ENCODE measurements at places on chromosomes 5 and 9.

- DNase-seq, result peak; percentile 22
Measured at GRCh38 chr5:77167695-77168121, 42.8 kb upstream of the PDE8B start.

GRCh38 chr5:80916676-80917075 lies 43.5 kb upstream of the RASGRF2 start:
- no peak for DNase-seq

- no peak for DNase-seq
Measured at GRCh38 chr9:73906671-73907070, 590.5 kb upstream of the RORB start.

GRCh38 chr9:135607401-135608293 lies 31.7 kb downstream of the GLT6D1 start:
- DNase-seq, result no peak

DNA sequence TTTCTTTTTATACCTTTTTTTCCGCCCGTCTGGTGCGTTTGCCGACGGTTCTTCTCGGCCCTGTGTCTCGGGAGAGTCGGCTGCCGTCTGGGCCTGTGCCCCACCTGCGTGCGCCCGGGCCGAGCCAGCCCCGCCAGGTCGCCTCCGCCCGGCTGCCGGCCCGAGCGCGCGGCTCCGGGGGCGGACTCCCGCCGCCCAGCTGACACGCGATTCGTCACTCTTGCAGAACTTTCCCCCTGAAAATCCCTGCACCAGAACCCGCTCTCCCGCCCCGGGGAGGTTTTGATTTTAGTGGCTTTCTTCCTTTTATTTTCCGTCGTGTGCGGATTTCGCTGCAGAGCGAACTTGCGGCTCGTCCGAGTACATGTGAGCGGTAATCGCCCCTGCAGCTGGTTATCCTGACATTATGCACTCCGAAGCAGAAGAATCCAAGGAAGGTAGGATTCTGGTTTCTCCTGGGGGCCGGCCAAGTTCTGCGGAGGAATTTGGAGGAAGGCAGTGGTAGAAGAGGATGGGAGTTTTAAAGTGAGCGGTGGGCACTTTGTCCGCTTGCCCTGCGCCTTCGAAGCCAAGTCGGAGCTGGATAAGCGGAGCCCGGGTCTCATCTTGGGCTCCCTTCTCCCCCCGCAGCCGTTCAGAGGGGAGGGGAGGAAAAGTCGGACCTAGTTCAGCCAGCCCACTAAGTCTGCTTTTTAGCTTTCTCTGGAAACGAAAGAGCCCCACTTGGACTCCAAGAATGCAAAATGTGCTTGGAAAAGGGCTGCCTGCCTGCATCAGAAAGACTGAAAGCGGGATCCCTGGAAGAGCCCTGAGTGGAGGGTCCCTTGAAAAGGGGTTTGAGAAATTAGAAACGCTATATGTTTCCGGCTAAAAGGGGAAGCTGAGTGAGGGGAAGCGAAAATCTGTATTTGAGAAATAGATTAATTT lies at the start of gene TNFAIP8:
TNFAIP8 (plus strand) TSS at position 335 of the 927 bp plus-strand sequence; CDS start at position 407, 72 bp downstream.
- DNase-seq, result no peak

DNA sequence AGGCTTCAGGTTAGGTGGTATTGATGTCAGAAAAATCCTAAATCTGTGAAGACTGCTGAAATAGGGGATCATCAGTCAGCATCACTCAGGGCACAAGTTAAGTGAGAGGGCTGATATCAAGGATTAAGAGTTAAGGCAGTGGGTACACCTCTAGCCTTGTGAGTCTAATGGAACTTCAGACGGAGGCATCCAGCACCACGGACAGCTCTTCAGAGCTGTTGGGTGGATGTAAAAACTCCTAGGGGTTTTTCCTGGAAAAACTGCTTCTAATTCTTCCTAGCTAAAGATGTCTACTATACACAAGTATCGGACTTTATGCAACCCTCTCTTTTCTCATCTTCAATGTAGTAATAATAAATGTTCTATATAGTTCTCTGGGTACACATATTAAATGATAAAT lies 165.9 kb downstream of the SH3GL2 start:
- no peak for DNase-seq

DNA sequence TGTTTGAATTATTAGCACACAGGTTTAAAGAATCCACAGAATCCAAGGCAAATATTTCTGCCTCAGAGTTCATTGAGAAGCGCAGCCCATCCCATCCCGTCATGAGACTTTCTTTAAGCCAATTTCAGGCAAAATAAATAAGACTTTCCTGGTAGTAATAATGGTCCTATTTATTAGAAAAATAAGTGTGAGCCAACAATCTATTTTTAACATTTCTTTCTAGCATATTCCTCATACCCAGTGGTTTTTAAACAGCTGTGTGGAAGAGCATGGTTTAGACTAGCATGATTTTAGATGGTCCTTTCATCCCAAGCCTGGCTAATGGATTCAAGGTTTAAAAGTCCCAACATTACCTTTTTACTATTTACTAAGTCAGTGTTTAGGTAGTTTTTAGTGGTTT lies 125.8 kb downstream of the SCAMP1 start:
- no peak for DNase-seq

DNA sequence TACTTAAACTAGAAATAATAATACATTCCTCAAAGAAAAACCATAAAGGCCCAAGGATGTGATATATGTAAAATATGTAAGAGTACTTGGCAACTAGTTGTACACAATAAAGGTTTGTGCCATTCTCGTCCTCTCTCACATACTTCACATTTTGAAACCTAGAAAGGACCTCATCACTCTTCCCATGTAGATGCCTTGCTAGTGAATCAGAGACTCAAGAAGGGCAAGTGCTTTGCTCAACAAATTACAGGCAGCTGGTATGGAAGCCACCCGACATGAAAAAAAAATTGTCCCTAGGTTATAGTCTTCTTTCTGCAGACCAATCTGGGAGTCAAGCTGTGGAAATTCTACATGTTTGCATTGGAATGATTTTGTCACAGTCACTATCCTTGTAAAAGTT lies 31.7 kb downstream of the ADRB2 start:
- DNase-seq, result no peak

- peak; percentile 1 for DNase-seq
Measured at GRCh38 chr5:94815313-94816039, 197.0 kb downstream of the SLF1 start.

- DNase-seq, result peak; percentile 28
Measured at GRCh38 chr5:142178651-142179050, 70.1 kb downstream of the NDFIP1 start.

DNA sequence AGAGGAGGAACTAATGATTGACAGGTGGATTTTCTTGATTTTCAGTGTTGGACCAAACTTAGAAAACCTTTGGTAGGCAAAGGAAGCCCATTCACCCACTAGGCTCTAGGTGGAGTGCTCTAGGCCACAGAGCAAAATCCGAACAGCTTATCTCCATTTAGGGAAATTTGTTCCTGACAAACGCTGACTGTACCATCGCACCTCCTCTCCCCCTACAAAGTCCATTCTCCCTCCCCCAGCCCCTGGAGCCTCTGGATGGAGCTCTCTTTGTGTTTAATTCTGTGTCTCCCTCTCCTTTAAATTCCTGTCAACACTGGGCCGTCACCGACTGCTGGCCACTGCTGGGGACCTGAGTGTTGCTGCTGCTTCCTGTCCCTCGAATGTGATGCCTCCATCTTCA lies 350.1 kb upstream of the IRX2 start:
- no peak for DNase-seq

DNA sequence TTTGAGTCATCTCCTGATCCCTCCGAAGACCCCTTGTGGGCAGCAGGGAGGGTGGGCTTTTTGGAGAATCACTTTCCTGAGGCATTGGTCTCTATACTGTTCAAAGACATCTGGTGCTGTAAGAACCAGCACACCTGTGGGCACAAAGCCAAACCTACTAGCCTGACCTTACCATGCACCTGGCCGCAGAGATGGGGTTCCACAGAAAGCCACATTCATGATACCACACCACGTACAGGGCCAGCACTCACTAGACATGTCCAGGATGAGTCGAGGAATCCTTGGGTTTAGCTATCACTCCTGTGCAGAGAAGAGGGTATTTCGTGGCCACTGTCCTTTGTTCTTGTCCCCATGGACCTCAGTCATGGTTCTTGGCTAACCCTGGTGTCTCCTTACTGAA lies 203.4 kb downstream of the CACNA1B start:
- no peak for DNase-seq

DNA sequence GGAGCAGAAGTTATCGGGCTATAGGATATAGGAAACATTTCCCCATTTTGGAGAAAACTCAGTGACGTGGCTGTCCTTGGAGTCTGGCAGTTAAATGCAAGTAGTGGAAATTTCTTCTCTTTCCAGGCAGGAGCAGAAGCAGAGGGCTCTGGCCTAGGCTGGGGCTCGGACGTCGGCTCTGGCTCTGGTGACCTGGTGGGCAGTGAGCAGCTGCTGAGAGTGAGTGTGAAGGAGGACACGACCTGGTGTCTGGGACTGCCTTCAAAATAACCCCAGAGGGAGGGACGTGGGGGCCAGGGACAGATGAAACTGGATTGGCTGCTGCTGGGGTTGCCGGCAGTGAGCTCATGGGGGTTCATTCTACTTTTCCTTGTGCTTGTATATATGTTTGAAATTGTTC lies 79.5 kb downstream of the COL15A1 start:
- DNase-seq, result no peak

GRCh38 chr9:114501796-114502682 lies 3.2 kb downstream of the WHRN start:
- DNase-seq, result peak; percentile 14

- no peak for DNase-seq
Measured at GRCh38 chr9:37364751-37365360, 57.6 kb upstream of the GRHPR start.

GRCh38 chr9:125650271-125650737 lies 56.7 kb downstream of the MAPKAP1 start:
- no peak for DNase-seq

- no peak for DNase-seq
Measured at GRCh38 chr9:16333691-16334090, 536.8 kb downstream of the BNC2 start.

DNA sequence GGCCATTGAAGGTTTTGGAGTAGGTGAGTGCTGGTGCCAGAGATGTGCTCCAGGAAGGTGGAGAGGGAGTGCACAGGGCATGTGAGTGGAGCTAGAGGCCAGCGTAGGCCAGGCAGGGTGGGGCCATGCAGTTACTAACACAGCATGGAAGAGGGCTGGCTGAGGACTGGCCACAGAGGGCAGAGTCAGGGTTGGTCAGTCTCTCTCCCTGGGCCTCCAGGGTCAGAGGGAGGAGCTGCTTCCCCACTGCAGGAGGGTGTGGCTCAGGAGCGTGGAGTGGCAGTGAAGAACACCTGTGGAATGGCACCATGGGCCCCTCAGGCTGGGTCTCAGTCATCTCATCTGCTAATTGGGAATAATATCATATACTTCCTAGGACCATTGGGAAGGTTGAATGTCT lies 167.7 kb downstream of the MACROH2A1 start:
- no peak for DNase-seq

DNA sequence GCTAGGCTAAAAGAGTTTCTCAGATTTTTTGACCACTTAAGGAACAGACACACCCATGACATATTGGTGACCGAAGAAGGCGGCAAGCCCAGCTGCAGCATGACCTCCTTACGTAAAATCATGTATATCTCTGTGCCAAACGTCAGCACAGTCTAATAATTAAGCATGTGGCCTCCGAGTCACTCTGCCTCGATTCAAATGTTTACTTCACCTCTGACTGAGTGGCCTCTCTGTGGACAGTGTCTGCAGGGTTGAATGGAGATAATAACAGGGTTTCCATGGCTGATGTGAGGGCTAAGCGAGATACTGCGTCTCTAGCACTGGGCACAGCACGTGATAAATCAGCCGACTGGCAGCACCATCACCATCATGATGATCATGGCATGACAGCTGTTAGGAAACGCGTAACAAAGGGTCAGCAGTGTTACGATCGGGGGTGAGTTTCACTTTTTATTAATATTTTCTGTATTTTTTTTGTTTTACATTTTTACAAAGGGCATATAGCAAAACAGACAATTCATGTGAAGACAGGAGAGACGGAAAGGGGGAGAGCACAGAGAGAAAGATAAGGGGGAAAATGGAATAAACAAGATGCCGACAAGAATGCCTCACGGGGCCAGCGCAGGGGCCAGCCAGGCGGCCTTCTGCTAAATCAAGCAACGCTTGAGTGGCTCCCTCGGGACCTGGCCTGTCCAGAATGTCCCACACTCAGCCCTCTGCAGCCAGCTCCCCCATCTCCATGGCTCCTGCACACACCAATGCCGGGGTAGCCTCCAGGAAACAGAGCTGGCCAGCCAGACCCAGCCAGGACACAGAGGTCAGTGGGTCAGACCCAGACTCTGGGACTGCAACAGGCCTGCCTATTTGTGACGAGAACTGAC lies 60.3 kb downstream of the ADAMTS2 start:
- no peak for DNase-seq

DNA sequence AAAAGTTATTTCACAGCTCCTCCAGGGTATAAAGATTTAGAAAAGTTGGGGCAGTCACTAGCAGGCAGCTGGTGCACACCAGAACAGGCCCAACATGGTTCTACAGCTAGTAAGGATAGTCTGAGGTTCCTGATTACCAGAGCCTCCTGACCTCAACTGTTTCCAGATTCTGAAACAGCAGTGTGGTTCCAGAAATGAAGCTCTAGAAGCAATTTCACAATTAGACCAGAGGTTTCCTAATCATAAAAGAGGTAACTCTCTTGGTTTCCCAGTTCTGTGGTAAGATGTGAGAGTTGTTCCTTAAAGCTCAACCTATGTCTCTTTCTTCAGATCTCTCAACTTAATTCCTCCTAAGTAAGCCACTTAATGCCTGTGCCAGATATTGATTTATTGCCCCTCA lies 11.9 kb downstream of the AGTPBP1 start:
- DNase-seq, result no peak

GRCh38 chr5:178688551-178688950 lies 41.9 kb downstream of the ZNF354A start:
- no peak for DNase-seq

DNA sequence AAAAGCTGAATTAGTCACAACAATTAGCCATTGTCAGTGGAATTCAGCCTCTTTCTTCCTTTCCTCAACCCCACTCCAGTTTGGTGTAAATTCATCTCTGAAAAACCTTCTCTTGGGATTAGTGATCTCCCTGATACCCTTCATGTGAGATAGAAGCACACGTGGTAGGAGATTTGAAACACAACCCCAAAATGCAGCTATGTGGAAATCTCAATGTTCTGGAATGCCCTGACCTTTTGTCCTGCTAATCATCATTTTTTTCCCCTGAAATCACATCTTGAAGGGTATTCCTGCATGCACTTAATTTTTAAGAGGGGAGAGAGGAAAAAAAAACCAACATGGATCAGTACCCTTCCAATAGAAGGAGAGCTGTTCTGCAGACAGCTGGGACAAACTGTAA lies 612.6 kb downstream of the EBF1 start:
- DNase-seq, result no peak

GRCh38 chr9:18786911-18787650 lies 245.9 kb downstream of the SAXO1 start:
- DNase-seq, result no peak

DNA sequence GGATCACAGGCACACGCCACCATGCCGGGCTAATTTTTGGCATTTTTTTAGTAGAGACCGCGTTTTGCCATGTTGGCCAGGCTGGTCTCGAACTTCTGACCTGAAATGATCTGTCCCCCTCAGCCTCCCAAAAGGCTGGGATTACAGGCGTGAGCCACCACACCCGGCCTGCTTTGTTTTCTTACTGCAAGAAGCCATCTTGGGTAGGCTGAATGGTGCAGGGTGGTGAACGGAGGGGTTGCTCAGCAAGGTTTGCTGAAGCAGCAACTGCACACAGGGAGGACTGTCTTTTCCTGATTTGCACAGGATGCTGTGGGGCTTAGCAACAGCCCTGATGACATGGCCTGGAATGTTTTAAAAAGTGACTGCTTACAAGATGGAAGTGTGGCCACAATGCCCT lies 10.7 kb downstream of the ZNF354B start:
- DNase-seq, result no peak

Measured in NCI-H2171 treated with DMSO at 0.1 percent for 48 hours (cell line).